Transverse colon (tissue), 4 donors: ENCODE measurements at places on chromosomes 16 and 17.

DNA sequence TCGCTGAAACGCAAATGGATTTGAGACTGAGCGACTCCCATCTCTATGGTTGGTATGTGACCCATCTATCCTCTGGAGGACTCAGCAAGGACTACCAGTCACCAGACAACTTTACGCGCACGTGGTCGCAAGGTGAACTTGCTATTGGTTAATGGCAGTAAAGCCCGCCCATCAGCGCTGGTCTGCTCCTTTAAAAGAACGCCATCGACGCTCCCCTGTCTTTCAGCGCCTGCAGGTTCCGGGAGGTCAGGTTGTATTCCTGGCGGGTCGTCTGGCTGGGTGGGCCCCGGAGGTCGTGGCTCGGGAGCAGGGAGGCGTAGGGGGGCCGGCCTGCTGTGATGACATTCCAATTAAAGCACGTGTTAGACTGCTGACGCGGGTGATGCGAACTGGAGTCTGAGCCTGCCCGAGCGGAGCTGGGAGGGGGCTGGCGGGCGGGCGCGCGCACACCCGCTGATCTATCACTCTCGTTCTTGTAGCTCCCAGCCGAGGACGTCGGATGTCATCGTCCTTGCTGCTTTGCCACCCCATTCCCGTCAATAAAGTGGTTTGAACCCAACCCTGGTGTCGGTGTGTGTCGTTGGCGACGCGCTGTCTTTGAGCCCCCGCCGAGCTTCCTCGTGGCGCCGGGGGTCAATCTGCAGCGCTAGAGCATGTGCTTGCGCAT is 15.9 kb upstream of the ERN1 start:
- peak; percentile 97 for DNase-seq

DNA sequence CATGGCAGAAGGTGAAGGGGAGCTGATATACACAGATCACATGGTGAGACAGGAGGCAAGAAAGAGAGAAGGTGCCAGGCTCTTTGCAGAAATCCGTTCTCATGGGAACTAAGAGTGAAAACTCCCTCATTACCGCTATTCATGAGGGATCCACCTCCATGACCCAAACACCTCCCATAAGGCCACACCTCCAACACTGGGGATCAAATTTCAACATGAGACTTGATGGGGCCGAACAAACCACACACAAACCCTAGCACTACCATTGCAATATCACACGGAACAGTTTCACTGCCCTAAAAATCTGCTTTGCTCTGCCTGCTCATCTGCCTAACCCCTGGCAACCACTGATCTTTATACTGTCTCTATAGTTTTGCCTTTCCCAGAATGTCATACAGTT is 34.8 kb downstream of the C17orf67 start:
- no peak for DNase-seq

GRCh38 chr16:15636392-15636873 is 6.5 kb downstream of the MARF1 start:
- DNase-seq: no peak

DNA sequence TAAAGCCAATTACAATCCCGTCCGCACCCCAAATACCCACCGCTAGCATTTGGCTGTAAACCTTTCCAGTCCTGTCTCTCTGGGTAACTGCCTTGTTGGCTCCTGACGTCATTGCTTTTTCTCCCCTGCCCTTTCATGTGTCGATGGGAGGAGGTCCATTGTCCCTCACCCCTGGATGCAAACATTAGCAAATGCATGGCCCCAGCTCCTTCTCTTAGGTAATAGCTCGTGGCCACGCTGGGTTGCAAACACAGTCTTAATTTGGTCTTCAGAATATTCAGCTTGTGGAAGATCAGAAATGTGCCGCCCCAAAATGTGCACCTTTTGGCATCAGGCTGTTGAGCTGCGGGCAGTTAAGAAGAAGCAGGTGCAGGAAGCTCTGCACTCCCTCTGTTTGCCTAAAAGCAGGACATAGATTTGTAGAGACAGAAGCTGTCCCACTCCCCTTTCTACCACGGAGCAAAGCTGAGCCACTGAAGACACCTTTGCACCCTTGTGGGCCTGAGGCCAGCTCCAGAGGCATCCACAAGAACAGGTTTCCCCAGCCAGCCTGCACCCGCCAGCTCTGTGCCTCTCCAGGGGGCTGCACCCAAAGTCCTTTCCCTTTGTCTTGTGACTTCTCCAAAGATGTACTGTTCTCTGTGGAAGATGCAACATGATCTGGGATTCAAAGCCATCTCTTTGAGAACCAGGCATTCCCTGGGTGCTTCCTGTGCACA is 127.3 kb downstream of the MGAT5B start:
- DNase-seq: no peak

DNA sequence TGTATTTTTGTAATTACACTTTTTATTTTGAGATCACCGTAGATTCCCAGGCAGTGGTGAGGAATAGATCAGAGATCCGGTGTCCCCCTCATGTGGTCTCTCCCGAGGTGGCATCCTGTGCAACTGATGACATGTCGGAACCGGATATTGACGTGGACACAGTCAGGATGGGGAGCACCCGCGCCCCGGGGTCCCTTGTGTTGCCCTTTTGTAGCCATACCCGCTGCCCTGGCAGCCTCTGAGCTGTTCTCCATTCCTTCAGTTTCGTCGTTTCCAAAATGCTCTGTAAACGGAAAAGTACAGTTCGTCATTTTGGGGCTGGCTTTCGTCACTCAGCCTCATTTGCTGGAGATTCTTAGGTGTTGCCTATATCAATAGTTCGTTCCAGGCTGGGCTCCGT is 14.2 kb downstream of the JPH3 start:
- no peak for DNase-seq

DNA sequence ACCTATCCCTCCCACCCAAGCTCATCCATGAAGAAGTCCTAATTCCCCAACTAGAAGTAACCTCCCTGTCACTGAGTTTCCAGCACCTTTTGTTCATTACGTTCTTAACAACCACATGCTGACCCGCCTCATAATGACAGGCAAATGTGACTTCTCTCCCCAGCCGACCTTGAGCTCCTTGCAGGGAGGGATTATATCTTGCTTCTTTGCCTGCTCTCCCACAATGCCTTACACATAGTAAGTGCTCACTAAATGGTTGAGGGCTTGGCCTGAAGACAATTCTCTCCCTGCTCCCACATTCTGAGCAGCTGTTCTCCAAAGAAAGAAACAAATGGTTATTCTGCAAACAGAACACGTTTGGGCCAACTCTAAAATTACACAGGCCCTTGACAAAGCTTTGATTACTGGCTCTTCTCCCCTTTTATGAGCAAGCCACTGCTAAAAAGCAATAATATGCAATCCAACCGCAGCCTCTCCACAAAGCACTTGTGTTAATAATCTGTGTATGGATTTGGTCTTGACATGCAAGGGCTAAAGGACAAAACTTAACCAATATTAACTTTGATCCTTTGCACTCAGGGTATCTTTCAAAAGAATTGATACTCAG is 23.2 kb downstream of the SLC39A11 start:
- no peak for DNase-seq

- no peak for DNase-seq
These were observed 16.4 kb downstream of the LPO start for GRCh38 chr17:58254803-58255202.

DNA sequence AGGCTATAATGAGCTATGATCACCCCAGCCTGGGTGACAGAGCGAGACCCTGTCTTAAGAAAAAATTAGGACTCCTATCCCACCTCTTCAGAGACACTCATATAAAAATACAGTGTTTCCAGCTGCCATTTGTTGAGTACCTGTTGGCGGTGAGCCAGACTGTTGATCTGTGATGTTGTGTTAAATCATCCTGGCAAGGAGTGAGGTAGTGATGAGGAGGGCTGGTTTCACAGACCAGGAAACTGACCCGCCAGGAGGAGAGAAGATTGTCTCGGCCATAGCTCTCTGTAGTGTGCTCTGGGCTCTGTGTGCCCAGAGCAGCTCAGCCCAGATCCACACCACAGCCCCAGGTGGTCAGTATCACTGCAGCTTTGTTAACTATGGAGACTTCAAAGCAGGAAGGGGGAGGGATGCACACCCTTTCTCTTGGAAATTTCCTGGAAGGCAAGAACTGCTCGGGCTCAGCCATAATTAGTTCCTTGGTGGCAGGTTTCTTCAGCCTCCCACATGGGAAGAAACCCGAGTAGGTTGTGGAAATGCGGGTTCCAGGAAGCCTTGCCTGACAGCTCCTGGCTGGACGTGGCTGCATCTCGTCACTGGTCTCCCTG is 343.0 kb downstream of the SNX29 start:
- DNase-seq: no peak

DNA sequence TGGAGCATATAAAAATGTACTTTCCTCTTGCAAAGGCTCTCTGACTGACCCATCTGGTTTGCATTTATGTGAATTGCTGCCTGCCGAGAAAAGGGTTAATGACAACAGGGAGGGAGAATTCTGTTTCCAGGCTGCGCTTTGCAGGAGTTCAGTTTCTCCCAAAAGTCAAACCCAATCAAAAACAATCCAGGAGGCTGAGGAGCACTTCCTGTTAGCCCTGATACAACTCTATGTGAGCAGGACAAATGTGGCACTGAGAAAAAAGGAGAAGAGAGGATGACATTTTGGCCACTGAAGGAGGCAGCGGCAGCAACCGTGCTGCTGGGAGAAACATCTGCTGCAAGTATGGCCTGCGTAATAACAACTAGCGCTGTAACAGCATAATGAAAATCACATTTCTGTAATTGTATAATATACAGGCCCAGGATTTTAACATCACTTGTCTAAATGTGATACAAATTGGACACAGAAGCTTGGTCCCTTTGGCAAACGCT is 26.8 kb upstream of the ELAC2 start:
- DNase-seq: no peak

DNA sequence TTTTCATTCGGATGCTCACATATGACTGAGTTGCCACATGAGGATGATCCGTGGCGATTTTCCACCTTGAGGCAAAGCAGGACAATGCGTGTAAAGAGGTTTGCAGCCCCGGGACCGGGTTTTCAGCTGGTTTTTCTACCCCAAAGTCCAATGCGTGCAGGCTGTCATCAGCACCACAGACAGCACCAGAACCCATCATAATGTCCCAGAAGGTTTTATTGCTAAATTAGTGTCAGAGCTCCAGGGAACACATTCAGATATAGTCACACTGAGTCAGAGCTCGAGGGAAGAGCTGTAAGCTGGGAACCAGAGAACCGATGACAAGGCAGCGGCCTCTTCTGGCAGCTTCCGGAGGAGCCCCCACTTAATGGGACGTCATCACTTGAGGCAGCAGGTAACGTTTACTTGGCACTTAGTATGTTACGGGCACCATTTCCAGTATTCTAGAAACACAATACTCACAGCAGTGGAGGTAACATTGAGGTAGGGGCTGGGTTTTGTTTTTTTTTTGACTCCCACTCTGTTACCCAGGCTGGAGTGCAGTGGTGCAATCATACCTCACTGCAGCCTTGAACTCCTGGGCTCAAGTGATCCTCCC is 8.9 kb upstream of the NAGPA start:
- DNase-seq: no peak

DNA sequence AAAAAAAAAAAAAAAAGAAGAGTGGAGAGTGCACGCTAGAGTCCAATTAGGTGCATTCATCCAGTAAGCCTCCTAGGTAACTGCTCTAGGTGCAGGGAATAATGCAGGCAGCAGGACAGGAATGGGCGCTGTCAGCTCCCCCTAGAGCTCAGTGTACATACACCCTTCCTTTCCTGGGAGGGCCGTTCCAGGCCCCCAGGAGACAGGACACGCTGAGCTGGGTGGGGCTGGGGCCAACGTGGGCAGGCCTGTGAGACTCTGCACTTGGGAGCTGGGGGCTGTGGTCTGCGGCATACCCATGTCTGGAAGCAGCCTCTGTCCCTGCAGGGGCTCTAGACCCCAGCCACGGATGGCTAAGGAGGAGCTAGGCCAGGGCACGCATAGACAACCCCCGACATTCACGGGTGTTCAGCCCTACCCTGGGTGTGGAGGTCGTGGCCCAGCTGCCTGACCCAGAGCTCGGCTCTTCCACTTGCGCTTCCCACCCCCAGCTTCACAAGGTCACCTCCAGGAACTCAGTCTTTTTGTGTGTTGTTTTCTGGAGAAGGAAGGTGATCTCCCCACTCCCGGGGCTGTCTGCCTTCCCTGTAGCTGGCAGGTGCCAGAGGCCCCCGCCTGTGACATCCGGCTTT is 1.0 kb upstream of the ANTKMT start:
- peak; percentile 34 for DNase-seq

DNA sequence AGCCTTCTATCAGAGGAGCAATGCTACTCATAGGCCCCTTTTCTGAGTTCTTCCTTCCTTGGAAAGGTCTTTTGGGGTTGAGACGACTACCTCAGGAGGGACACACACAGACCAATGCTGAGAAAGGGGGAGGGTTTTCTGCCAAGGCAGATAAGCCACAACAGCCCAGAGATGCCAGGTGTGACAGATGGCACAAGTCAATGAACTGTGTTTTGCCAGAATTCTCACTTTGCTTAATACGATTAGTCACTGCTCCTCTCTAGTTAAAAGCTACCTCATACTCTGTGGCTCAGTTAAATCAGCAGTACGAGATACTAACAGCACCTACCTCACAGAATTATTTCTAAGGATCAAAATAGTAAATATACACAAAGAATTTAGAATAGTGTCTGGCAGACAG is 8.0 kb downstream of the BRD7 start:
- no peak for DNase-seq

- peak; percentile 48 for DNase-seq
These were observed 3.3 kb downstream of the GRN start for GRCh38 chr17:44348234-44348987.

DNA sequence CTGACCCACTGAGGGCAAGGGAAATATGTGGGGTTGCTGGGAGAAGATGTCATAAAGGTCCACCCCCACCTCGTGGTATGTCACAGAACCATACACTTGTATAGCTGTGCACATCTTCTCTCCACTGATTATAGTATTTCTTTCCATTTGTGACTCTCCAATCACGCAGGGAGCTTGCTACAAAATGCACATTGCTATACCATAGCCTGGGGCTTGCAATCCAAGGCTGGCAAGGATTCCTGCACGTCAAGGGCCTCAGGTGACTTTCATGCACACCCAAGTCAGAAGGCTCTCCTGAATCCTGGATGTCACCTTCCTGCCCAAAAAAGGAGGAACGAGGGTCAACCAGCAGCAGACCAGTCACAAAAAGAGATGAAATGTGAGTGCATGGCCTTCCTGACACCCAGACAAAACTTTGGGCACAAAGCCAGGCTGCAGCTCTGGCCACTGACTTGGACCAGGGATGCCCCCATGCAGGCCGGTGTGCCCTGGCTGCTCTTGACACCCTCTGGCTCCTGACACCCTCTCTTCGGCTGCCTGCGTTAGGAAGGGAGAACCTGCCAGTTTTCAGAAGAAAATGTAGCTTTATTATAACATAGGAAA is 12.1 kb downstream of the TBC1D26 start:
- no peak for DNase-seq

GRCh38 chr17:5431949-5432556 is 6.9 kb downstream of the C1QBP start:
- DNase-seq: no peak

GRCh38 chr16:30459456-30459855 is 13.1 kb upstream of the ITGAL start:
- no peak for DNase-seq

- DNase-seq: no peak
These were observed 146.2 kb downstream of the ENGASE start for GRCh38 chr17:79220713-79221291.
